ENCODE measurements at places on chromosomes 13 and 19. TPM values are rescaled to one million over a fixed set of nuclear protein-coding genes. Genes with fewer than 3 reads are reported as not detected.

Gene KIR2DL1
- total RNA-seq, result not detected

Gene ZNF667
- 0.94 TPM for total RNA-seq

Gene SGCG
- total RNA-seq, result not detected

Gene NTF4
- not detected for total RNA-seq

Gene VWA8
- total RNA-seq, result 7.8 TPM

Gene GJB6
- not detected for total RNA-seq

Gene KBTBD6
- 6.0 TPM for total RNA-seq

Gene KLK11
- total RNA-seq, result not detected

Gene CYP2F1
- not detected for total RNA-seq

Gene RFPL4A
- not detected for total RNA-seq

Gene KLK15
- total RNA-seq, result not detected

Gene PCDH17
- total RNA-seq, result 2.4 TPM

Gene FFAR2
- not detected for total RNA-seq

Gene SH2D3A
- 1.2 TPM for total RNA-seq

Gene DNAAF3
- 1.8 TPM for total RNA-seq

Gene SHC2
- total RNA-seq, result 4.3 TPM

Gene ERFL
- not detected for total RNA-seq

Gene LMTK3
- total RNA-seq, result 0.05 TPM

Gene SIGLEC9
- not detected for total RNA-seq

Gene ZNF44
- total RNA-seq, result 2.3 TPM

Gene RHPN2
- 1.3 TPM for total RNA-seq

Measured in mammary microvascular endothelial cell (primary cell).